ENCODE measurements at places on chromosomes 4 and X.

- no peak for DNase-seq
These were observed 23.4 kb downstream of the SUV39H1 start for GRCh38 chrX:48719958-48720357.

- no peak for DNase-seq
These were observed 44.3 kb downstream of the GPRIN3 start for GRCh38 chr4:89263265-89263664.

- no peak for DNase-seq
These were observed 75.2 kb upstream of the NUDT6 start for GRCh38 chr4:122997463-122998101.

GRCh38 chrX:144730471-144730870 is 516.8 kb upstream of the SPANXN1 start:
- DNase-seq: no peak

DNA sequence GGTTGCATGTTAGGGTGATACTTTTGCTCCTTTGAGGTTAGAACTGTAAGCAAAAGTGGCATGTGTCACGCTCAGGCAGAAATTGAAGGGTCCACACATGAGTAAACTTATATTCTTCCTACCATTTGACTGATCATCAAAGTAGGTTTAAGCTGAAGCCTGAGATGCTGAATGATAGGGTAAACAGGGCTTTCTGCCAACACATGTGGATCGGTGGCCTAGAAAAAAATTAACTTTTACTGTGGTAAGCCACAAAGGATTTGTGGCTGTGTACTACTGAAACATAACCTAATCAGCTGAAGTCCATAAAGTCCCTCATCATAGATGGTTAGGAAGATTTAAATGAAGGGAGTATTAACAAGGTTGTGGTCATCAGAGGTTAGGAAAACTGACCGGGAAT is 1070.1 kb downstream of the STPG2 start:
- no peak for DNase-seq

DNA sequence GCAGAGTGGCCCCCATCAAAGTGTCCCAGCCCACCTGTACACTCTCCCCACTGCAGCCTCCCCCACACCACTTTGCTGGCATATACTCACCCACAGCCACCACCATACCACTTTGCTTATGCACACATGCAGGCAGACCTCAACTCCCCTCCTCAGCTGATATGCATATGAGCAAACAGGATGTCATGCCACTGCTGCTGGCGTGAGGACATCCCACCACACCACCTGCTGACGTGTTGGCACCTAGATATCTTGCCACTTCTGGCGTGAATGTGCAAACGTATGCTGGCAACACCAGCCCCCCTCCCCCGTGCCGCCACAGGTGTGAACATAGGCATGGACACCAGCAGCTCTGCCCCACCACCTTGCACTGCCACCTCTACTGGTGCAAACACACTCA is 22.4 kb upstream of the MAGEA8 start:
- DNase-seq: no peak

GRCh38 chrX:65642914-65643491 is 24.5 kb upstream of the MSN start:
- DNase-seq: no peak

- no peak for DNase-seq
These were observed 2.9 kb upstream of the GALNT7 start for GRCh38 chr4:173165706-173166105.

DNA sequence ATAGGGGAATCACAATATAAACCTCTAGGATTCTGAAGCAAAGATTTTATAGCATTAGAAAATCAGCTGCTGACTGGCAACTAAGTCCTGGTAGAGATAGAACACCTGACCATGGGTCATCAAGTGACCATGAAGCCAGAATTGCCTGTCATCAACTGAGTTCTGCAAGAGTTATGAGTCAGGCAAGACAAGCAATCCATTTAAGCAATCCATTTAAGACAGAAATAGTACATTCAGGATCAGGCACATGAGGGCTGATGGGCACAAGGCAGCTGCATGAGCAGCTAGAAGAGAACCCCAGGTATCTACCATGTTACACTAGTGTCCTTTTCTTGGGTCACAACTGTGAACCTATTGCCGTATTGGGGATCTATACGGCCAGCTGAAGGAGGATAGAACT is 98.9 kb downstream of the SPRY1 start:
- DNase-seq: peak; percentile 68

- DNase-seq: no peak
These were observed 103.8 kb downstream of the CAMK2D start for GRCh38 chr4:113657586-113658233.

DNA sequence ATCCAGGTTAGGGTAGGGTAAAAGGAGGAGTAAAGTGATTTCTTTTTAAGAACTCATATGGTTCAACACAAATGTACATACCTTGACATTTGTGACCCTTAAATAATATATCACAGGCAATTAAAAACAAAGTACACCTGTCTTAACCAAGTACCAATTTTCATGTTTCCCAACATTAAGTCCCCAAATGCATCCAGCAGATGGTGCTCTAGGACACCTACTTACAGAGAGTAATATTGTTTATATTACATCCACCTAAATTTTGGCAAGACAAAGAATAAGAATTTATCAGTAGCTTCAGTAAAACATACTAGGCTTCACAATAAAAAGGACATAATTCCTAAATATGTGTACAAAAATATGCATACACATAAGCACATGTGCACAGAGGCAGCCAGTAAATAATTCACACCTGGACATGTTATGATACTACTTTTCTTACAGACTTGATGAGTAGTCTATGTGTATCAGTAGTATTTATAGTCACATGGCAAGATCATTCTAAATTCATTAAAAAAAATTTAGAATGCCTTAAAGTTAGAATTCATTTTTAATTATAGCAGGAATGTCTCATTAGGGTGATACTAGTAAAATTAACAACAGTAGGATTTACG is 219.7 kb downstream of the DCLK2 start:
- peak; percentile 60 for DNase-seq

Data from small intestine (tissue), 16 donors.